ENCODE measurements at places on chromosomes 7 and 10.

DNA sequence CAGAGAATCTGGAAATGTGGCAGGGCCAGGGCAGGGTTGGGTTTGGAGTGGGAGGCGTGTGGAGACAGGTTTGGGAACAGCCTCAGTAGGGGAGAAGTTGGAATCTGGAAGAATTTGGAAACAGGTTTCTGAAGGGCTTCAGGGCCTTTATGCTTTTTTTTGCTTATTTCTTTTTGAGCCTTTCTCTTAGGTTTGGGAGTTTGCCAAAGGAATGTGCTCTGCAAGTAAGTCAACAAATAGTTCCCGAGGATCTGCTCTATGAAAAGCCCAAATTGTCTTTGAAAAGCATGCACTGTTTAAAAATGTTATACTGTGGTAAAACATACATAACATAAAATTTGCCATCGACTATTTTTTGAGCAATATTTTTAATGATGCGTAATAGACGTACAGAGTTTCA, 86.7 kb upstream of the ADRB1 start:
- no peak for DNase-seq

GRCh38 chr10:93565446-93565845, 1.0 kb upstream of the FFAR4 start:
- DNase-seq: no peak

GRCh38 chr10:88731296-88731695, 25.2 kb downstream of the LIPK start:
- no peak for DNase-seq

- no peak for DNase-seq
Measured at GRCh38 chr7:82183634-82184033, 259.9 kb downstream of the CACNA2D1 start.

GRCh38 chr10:101224060-101224909, 5.0 kb downstream of the LBX1 start:
- no peak for DNase-seq

DNA sequence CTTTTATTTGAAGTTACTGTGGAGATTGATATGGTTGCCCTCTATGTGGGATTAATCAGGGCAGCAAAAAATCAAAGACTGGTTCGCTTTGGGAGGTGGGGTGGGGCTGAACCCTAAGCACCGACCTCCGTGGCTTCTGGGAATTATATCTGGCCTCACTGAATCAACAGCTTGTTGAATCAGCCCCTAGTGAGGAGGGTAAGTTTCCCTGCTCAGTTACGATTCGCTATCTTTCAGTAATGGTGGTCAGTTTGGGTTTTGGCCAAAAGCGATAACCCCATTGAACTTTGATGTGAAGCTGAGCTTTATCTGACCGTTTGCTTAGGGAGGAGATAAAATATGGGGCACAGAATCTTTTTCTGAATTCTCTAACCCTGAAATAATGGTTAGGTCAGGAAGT, 16.6 kb upstream of the ARPC1A start:
- no peak for DNase-seq

DNA sequence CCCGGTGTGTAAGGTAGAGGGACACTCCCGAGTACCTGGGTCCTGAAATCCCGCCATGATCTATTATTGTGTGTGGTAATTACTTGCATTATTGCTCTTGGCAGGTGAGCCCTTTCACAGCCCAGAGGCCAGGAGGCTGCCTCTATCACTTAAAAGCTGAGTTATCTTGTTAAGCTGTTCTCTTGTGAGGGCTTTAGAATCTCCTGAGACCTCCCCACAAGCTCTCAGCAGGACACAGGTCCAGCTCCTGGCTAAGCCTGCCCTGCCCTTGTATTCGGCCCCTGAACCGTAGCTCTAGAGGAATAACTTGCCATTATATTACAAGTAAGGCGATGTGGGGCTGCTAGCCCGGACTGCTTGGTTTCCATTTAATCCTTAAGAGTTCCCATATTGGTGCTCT, 13.9 kb downstream of the SND1 start:
- no peak for DNase-seq

GRCh38 chr7:20331910-20332813, 1.5 kb downstream of the ITGB8 start:
- DNase-seq: no peak

- no peak for DNase-seq
Measured at GRCh38 chr7:96306385-96307125, 15.3 kb downstream of the SLC25A13 start.

DNA sequence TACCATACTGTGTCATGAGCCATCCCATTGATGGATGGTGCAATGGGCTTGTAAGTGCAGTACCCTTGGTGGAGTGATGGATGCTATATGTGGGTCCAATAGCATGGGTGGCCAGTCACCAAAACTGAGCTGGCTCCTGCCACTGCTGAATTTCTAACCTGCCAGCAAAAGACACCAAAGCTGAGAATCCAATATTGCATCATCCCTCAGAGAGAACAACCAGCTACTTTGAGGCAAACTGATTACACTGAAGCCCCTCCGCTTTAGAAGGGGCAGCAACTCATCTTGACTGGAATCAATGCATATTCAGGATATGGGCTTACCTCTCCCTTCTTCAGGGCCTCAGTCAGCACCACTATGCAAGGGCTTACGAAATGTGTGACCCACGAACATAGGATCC, 211.6 kb downstream of the DGKI start:
- DNase-seq: no peak

DNA sequence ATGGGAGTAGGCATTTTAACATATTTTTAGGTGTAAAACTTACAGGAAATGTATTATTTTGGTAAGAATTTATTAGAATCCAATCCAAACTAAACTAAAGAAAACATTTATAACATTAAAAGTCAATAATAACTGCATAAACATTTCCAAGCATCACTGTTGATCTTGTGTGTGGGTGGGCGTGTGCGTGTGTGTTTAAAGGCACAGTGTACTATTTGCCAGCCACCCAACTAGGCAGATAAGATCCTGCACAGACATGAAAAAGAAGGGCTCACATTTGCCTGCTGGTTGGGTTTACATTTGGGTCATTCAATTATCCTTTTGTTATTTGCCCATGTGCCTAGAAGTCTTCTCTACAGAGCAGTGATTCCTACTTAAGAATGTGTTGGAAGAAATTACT, 31.0 kb upstream of the WNT16 start:
- no peak for DNase-seq

GRCh38 chr10:110744782-110745181, 100.6 kb downstream of the RBM20 start:
- no peak for DNase-seq

- DNase-seq: peak; percentile 70
Measured at GRCh38 chr7:157151626-157152339, 13.1 kb downstream of the UBE3C start.

DNA sequence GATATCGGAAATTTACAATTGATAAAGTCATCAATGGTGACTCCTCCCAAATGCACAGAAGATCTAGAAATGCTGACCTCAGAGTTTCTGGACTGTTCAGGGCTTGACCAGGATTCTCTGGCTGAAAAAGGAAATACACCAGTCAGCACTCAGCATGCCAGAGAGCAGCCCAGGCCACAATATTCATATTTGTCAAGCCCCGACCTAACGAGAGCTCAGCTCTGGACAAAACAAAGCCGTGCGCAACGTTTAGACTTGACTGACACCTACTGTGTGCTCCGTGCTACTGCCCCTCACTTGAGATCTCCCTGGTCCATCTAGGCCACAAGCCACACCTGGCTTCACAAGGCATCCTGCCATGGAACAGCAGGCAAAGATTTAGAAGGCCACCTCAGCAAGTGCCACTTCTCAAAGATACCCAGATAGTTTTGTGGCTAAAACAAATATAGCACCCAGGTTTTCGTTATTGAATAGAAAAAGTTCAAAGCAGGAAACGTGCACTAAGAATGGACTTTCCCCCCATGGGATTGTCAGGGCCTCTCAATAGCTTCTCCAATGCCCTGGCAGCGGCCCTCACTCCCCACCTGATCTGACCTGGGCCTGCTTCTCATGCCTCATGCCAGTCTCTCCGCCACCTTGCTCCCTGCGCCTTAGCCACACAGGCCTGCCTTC, 218.3 kb downstream of the FAM107B start:
- DNase-seq: no peak

- DNase-seq: no peak
Measured at GRCh38 chr7:150732786-150733481, 4.3 kb upstream of the GIMAP5 start.

GRCh38 chr7:45402480-45403218, 171.5 kb upstream of the ADCY1 start:
- DNase-seq: no peak

GRCh38 chr7:101912716-101913110, 95.3 kb downstream of the CUX1 start:
- no peak for DNase-seq

- no peak for DNase-seq
Measured at GRCh38 chr10:87771871-87772500, 46.0 kb downstream of the ATAD1 start.

All from NCI-H526 (cell line).